Activated CD4-positive, alpha-beta T cell treated with anti-CD3 and anti-CD28 coated beads for 36 hours (primary cell): ENCODE measurements at places on chromosomes 7 and 10. TPM values are rescaled to one million over a fixed set of nuclear protein-coding genes. Genes with fewer than 3 reads are reported as not detected.

DNA sequence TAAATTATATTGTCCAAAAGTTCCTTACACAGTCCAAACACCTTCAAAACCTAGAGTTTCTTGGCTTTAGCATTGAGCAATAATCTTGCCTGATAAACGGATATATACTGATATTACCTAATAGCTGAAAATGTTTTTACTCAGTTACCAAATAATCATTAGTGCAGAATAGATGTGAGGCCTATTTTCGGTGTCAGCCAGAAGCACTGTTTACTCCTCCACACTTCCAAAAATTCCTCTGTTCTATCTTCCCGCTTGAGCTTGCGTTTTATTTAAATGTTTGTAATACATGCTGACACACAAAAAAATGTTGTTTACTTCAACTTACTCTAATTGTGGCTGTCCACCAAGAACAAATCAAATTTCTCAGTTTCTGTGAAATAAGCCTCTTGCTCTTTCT lies 606.2 kb upstream of the TEX47 start:
- H3K27ac ChIP-seq, result no peak overlapping the region
- no peak overlapping the region for H3K4me3 ChIP-seq
- H3K27me3 ChIP-seq, result no peaks in the 10 kb centered on the region
- H3K36me3 ChIP-seq, result no peaks in the 10 kb centered on the region
- no peaks in the 10 kb centered on the region for H3K4me1 ChIP-seq

DNA sequence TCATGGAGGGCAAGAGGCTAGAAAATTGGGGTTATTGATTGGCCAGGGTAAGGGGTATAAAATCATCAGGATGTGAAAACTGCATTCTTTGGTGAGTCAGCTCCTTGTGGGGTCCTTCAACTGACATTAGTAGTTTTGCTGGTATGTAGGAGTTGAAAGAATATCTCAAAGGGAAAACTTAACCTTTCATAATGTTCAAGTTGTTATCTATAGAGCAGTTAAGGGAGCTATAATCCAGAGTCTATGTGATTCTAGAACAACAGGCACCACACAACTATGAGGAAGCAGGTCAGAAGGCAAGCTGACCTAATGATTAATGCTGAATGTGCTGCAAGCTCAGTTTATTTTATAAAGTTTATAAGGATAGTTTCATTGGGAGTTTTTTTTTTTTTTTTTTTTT lies 13.7 kb downstream of the PRPS1L1 start:
- H3K4me1 ChIP-seq, result no peaks in the 10 kb centered on the region
- no peak overlapping the region for H3K27ac ChIP-seq
- peaks cover 17% of the 10 kb centered on the region for H3K27me3 ChIP-seq
- DNase-seq, result no peak

ABCC2 gene
- 1.6 TPM for total RNA-seq

CYP2C9 gene
- not detected for total RNA-seq

DNA sequence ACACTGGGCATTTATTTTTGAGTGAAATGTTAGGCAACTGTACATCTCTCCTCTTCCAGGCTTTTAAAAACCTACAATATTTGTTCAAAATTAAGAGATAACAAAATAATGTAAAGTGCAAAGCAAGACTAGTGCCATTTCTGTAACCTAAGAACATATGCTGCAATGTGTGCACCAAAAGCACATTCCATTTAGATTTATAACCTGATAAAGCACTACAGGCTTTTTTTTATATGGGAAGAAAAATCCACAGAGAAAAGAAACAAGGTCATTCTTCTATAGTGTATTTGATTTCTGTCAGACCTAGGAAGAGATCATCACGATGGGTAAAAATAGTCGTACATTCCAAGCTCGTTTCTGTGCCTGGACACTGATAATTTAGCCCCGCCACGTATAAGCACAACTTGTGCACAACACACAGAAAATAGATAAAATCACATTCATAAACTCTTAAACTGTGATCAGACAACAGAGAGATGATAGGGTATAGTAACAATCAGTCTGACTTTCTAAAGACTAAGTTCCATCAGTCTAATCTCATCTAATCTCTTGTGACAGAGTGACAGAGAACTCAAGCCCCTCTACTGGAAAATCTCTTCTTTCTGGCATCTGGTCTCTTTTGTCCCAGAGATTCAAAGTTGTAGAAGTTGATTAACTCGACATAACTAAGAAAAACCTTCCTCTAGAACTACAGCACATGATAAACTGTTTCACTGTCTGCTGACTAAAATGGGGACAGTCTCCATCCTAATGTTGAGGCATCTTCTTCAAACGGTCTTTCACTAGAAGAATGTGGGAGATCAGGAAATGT lies 6.7 kb downstream of the LAMB1 start:
- H3K4me1 ChIP-seq, result peaks cover 2% of the 10 kb centered on the region
- no peak for DNase-seq
- H3K27ac ChIP-seq, result no peak overlapping the region
- no peak overlapping the region for H3K4me3 ChIP-seq
- peaks cover 22% of the 10 kb centered on the region for H3K27me3 ChIP-seq

ZNF786 gene
- 4.4 TPM for total RNA-seq

GRCh38 chr7:38428041-38428440 lies 154.6 kb upstream of the TARP start:
- no peak overlapping the region for H3K4me3 ChIP-seq
- DNase-seq, result no peak
- no peaks in the 10 kb centered on the region for H3K36me3 ChIP-seq
- peaks cover 2% of the 10 kb centered on the region for H3K27me3 ChIP-seq

CLRN3 gene
- not detected for total RNA-seq

OR2A25 gene
- total RNA-seq, result not detected

DNA sequence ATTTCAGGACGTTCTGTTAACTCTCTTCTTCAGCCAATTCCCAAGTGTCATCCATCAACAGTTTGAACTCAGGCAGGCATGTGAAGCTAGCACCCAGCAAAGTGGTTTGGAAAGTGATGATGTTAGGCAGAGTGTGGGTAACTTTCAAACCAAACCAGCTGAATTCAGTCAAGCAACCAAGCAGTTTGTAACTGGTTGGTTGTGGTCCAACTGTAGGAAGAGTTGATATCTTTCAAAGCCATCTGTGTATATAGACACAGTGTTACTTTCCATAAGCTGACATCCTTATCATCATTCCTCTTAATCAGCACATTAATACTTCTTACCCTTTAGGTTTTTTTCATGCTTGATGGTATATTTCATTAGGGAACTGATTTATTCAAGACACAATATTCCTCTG lies 72.2 kb upstream of the NUPR2 start:
- H3K4me1 ChIP-seq, result peaks cover under 1% of the 10 kb centered on the region
- H3K4me3 ChIP-seq, result no peak overlapping the region
- DNase-seq, result no peak
- H3K27me3 ChIP-seq, result peaks cover 4% of the 10 kb centered on the region

GRCh38 chr10:51770709-51771108 lies 71.3 kb upstream of the CSTF2T start:
- no peaks in the 10 kb centered on the region for H3K4me1 ChIP-seq
- no peak overlapping the region for H3K27ac ChIP-seq
- no peaks in the 10 kb centered on the region for H3K36me3 ChIP-seq
- no peak overlapping the region for H3K4me3 ChIP-seq

- DNase-seq, result no peak
- H3K4me1 ChIP-seq, result peaks cover 11% of the 10 kb centered on the region
Measured at GRCh38 chr10:50362547-50363125, 111.3 kb upstream of the ASAH2 start.

GRCh38 chr10:126808103-126808502 lies 97.1 kb upstream of the DOCK1 start:
- no peak overlapping the region for H3K4me3 ChIP-seq
- H3K27me3 ChIP-seq, result peaks cover 2% of the 10 kb centered on the region
- no peak overlapping the region for H3K27ac ChIP-seq
- DNase-seq, result no peak
- H3K4me1 ChIP-seq, result no peaks in the 10 kb centered on the region
- no peaks in the 10 kb centered on the region for H3K36me3 ChIP-seq

CYTH3 gene
- total RNA-seq, result 1.2 TPM

DNA sequence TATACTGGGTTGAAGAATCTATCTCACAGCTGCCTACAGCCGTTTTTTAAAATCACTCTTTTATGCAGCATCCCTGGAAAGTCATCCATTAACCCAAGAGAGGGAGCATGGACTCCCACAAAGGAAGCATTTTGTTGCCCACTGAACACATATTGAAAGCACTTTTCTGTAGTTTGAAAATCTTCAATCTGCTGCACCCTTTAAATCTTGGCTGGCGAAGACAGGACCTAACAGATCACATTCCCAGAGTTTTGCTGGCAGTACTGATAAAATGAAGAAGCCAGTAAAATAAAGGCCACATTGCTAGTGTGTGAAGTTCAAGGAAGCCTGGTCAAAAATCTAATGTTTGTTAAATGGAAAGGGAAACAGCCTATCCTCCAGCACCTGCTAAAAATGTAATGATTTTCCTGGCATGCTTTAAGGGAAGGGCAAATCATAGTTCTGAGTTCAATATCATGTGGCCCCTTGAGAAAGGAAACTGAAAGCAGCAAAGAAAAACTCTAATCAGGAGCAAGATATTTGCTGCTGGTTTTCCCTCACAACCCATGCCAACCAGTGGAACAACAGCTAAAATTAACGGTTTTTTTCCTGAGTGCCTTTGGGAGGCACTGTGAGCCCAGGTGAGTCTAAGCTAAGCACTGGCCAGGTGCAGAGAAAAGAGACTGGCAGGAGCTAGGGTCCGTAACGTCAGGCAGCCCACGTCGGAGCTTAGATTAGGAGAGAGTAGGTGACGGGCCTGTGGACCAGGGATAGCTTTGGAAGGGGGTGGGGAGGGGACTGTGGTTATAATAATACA lies 97.9 kb upstream of the PALS2 start:
- DNase-seq, result no peak
- no peak overlapping the region for H3K27ac ChIP-seq
- no peaks in the 10 kb centered on the region for H3K4me1 ChIP-seq
- H3K36me3 ChIP-seq, result no peaks in the 10 kb centered on the region

DNA sequence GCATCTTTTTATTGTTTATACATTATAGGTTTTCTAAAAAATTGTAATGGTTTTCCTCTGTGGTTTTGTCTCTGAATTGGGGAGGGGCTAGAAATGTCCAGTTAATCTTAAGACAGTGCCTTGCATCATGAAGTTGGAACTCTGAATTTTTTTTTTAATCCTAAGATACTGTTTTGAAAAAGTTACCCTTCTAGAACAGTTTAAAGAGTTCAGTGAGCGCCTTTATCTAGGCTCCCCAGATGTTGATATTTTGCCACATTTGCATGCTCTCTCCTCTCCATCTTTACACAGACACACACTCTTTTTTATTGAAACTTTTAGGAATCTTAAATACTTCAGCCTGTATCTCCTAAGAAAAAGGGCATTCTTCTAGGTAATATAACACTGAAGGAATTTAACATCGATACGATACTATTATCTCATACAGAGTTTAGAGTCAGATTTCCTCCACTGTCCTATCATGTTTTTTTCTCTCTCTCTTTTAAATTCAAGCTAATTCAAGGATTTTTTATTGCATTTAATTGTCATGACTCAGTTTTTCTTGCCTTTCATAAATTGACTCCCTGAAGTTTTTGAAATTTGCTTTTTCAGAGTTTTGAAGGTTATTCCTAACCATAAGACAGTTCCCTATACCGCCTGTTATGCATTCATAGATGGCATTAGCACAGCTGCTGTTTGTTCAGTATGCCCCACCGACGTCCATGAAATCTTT lies 31.5 kb downstream of the PRKAR2B start:
- H3K36me3 ChIP-seq, result no peaks in the 10 kb centered on the region
- no peak overlapping the region for H3K4me3 ChIP-seq
- H3K4me1 ChIP-seq, result no peaks in the 10 kb centered on the region
- no peak overlapping the region for H3K27ac ChIP-seq
- no peaks in the 10 kb centered on the region for H3K27me3 ChIP-seq

DNA sequence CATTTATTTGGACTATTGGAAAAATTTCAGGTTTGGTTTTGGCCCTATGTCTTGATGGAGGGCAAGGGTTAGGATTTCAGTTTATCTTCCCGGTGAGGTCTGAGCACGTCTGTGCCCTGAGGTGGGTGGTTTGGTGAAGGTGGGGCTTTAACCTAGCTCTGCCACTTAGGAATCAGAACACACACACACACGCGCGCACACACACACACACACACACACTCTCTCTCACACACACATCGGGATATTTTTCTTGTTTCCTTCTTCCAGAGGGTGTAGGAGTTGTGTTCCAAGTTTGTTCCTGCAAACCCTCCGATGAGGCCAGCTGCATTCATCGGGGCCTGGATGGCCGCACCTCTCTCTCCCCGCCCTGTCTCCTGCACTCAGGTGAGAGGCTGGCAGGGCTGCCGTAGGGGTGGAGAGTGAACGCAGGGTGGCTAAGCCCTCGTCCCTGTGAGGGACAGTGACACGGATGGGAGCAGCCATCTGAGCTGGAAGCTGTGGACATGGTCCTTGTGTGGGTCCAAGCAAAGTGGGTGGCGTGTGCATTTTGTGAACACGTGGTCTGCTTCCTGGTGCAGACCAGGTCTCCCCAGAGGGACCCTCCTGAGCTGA lies 34.2 kb downstream of the CHST12 start:
- no peaks in the 10 kb centered on the region for H3K4me1 ChIP-seq
- H3K27ac ChIP-seq, result no peak overlapping the region
- H3K27me3 ChIP-seq, result no peaks in the 10 kb centered on the region
- H3K4me3 ChIP-seq, result no peak overlapping the region
- H3K36me3 ChIP-seq, result peaks cover 4% of the 10 kb centered on the region
- no peak for DNase-seq

- H3K27me3 ChIP-seq, result no peaks in the 10 kb centered on the region
- H3K4me1 ChIP-seq, result no peaks in the 10 kb centered on the region
- no peak overlapping the region for H3K27ac ChIP-seq
- no peak for DNase-seq
- H3K4me3 ChIP-seq, result no peak overlapping the region
Measured at GRCh38 chr10:108060246-108060645, 895.7 kb upstream of the SORCS1 start.

ZNF679 gene
- not detected for total RNA-seq

MYO3A gene
- not detected for total RNA-seq

DNA sequence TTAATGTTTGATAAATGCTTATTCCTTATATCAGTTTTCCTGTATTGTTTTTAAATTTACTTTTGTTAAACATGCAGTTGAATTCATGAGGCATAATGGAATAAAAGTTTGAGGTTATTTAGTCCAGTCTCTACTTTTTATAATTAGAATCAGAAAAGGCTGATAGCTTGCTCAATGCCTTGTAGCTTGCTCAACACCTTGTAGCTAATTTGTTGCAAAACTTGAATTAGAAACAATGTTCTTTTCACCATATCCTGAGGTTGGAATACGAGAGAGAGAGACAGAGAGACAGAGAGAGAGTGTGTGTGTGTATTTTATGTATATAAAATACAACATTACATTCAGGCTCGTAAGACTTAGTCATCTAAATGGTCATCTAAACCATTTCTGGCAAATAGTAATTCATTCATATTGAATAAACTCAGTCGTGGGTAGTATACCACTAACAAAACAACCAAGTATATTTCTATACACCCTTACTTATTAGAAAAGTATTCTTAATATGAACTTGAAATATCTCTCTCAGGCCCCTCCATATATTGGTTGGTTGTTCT lies 243.5 kb downstream of the ADK start:
- no peak for DNase-seq
- H3K4me1 ChIP-seq, result peaks cover 5% of the 10 kb centered on the region
- no peak overlapping the region for H3K4me3 ChIP-seq
- peaks cover 24% of the 10 kb centered on the region for H3K36me3 ChIP-seq
- H3K27ac ChIP-seq, result no peak overlapping the region
